IMR-90 (cell line): ENCODE measurements at places on chromosomes 11 and 22. TPM values are rescaled to one million over a fixed set of nuclear protein-coding genes. Genes with fewer than 3 reads are reported as not detected.

Gene DNAJB13
- polyA plus RNA-seq: 0.10 and 0.48 TPM in 2 replicates

Gene HBB
- polyA plus RNA-seq: 0.24 TPM in 1 of 2 replicates, not detected in the other

- no peak for DNase-seq
Measured at GRCh38 chr22:40071720-40072119, 77.0 kb downstream of the FAM83F start.

DNA sequence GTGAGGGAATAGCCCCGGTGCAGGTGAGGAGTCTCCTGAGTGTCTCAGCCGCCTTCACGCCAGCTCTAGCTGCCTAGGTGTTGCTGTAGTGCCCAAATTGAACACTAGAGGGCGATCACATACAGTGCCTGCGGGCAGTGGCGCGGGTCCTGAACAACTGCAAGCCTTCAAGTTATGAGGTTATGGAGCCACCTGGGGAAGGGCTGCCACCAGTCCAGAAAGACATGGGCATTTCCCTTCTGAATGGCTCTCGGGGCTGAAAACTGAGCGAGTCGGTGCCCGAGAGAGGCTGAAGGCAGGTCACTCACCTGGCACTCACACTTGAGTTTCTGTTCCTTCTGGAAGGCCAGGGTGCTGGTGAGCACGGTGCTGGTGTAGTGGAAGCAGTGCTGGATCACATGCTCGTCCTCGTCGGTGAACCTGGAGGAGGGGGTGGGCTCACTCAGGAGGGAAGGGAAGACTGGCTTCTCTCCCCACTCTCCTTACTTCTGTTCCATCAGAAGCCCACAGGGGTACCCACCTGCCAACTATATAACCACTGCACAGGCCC lies 88.4 kb downstream of the PDE2A start:
- peak; percentile 44 for DNase-seq

Gene SLC17A6
- not detected in 2 replicates for polyA plus RNA-seq

DNA sequence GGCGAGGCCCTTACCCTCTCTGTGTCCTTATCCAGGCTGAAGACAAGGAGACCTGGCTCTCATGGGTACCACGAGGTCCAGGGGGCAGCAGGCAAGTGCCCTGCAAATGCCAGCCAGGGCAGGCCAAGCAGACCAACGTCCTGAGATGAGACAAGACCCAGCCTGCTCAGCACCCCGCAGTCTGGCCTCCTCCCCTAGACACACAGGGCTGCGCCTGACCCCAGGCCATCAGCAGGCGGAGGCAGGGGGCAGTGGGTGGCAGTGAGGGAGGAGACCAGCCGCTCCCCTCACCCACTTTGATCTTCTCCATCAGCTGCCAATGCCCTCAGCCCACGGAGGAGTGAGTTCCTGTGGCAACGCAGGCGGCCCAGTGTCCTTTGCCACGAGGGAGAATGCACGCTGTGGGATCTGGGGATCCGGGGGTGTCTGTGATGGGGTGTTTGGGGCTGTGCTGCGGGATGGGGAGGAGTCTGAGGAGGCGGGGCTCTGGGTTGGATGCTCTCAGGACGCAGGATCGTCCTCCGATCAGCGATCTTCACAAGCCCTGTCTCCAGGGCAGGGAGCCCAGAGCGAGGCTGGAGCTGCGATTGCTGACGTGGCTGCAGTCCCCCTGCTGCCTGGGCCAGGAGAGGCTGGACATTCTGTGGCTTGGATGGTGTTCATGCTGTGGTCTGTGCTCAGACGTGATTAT lies 30.5 kb upstream of the PPARA start:
- peak; percentile 74 for DNase-seq

Gene DBX1
- not detected in 2 replicates for polyA plus RNA-seq

DNA sequence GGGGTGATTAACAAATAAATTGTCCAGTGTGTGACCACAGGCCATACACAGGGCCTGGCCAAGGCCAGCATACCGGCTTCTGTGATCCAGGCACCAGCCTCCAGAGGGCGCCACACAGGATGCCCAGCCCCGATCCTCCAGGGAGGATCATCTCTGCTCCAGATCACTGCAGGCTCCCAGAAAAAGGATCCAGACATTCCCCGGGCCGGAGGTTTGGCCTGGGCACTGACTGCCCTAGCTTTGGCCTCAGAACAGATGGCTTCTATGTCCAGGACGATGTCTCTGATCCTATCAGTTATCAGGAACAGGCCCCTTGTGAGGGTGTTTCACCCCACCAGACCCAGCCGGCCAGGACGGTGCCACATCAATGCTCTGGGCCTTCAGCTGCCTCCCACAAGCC lies 74.5 kb upstream of the LMO1 start:
- peak; percentile 12 for DNase-seq

- no peak for DNase-seq
Measured at GRCh38 chr11:72833811-72834493, 19.7 kb downstream of the ATG16L2 start.

GRCh38 chr22:17441326-17441725 lies 72.1 kb downstream of the CECR2 start:
- DNase-seq: no peak

DNA sequence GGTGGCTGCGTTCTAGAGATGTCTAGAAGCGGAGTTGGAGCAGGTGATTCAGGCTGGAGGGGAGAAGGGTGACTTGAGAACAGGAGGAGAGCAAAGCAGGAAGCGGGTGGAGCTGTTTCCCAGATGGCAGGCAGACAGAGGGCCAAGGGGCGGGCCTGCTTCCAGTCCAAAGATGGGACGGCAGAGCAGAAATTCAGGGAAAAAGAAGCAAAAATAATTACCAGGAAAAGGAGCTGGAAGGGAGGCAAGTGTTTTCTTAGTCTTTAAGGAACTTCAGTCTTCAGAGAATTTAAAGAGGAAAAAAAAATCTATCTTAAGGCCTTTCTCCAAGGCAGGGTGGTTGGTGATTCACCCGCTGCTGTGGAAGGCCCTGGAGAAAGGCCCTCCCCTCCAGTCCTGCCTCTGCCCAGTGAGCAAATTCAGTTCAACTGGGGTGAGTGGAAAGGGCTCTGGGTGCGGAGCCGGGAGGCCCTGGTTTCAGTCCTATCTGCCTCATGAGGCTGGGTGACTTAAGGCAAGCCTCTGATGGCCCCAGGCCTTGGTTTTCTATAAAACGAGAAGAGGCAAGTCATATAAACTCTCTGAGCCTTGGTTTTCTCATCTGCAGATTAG lies 4.5 kb upstream of the CREB3L1 start:
- peak; percentile 76 for DNase-seq

DNA sequence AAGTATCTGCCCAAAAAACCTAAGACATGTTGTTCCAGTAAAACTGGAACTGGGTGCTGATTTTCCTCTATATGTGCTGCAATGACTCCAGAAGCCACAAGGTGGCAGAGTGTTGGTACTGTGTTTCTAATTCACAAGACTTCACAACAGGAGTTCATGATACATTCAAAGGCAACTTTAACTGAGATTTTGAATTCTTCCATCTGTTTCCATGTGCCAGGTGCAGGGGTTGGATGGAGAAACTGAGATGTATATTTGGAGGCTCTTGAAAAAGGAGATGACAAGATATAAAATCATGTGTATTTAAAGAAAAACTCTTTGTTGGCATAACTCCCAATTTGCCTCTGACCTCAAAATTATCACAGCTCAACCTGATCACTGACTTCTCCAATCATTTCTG lies 1098.6 kb upstream of the CCDC90B start:
- peak; percentile 34 for DNase-seq

DNA sequence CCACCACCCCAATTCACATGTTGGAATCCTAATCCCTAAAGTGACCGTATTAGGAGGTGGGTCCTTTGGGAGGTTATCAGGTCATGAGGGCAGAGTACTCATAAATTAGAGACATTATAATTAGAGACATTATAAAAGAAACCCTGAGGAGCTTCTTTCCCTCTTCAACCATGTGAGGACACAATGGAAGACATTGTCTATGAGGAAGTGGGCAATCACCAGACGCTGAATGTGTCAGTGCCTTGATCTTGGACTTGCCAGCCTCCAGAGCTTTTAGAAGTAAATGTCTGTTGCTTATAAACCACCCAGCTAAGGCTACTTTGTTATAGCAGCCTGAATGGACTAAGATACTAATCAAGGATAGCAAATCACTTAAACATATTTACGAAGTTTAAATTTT lies 14.8 kb downstream of the GAB2 start:
- no peak for DNase-seq

DNA sequence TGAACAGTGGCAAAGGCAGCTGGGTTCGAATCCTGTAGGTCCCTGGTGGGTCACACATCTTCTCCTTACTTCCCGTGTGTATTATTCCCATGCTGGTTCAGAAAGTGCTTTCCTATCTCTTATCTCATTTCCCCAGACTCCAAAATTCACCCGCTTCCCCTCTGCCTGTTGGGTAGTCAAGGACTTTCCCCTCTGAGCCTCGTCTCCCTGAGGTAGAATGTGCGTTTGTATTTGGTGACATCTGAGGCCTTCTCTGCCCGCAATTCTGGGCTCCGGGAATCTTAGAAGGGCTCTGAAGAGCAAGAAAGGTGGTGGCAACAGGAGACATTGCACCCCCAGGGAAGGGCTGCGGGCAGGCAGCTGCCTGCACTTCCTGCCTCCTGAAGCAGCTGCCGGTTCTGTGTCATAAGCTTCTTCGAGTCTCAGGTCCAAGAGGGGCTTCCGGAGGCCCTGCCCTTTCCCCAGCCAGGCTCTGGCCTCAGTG lies 5.9 kb downstream of the LRRC32 start:
- no peak for DNase-seq

DNA sequence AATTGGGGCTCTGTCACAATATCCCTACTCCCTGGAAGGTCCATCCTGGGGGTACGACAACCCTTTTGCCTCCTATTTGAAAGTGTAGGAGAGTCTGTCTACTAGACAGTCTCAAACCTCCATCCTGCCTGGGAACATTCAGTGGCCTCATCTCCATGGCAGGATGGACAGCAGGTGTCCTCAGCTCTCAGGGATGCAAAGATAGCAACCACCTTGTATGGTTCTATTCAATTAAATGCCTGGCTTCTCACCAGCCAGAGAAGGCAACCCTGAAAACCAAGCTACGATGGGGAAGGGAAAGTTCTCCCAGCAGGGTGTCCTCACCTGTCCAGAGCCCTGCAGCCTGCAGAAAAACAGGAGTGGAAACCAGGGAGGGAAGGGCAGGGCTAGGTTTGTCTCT lies 164.9 kb downstream of the MIAT start:
- DNase-seq: no peak

Gene CCDC116
- polyA plus RNA-seq: 0.27 and 0.34 TPM in 2 replicates

DNA sequence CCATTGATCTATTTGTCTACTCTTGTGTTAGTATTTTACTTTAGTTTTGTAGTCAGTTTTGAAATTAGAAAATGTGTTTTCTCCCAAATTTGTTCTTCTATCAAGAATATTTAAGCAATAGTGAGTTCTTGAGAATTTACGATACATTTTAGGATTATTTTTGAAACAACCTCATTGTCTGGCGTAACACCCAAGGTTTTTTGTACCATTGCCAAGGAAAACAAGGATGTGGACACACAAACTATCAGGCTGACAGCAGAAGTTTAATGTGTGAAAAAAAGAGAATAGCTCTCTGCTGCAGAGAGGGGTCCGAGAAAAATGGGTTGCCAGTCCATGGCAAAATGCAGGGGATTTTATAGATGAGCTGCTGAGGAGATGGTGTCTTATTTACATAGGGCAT lies 865.1 kb upstream of the CNTN5 start:
- DNase-seq: no peak

Gene ALKBH8
- polyA plus RNA-seq: 2.4 and 3.0 TPM in 2 replicates

DNA sequence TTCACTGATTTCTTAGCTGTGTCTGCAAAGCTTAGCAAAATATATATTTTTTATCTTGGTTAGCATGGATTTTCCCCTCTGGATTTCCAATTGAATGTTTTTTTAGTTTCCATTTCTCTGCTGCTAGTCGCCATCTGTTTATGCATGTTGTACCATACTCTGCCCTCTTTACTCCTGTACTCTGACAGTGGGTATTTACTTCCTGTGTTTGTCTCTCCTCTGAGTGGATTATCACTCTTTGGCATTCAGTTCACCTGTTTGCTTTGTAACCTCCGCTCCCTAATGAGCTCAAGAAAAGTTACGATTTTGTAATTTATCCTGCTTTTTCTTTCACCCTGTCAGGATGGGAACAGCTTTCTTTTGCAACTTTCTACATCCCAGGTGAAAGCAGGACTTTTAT lies 59.1 kb downstream of the PDHX start:
- DNase-seq: no peak

Gene LRRN4CL
- 0.84 and 1.1 TPM in 2 replicates for polyA plus RNA-seq

DNA sequence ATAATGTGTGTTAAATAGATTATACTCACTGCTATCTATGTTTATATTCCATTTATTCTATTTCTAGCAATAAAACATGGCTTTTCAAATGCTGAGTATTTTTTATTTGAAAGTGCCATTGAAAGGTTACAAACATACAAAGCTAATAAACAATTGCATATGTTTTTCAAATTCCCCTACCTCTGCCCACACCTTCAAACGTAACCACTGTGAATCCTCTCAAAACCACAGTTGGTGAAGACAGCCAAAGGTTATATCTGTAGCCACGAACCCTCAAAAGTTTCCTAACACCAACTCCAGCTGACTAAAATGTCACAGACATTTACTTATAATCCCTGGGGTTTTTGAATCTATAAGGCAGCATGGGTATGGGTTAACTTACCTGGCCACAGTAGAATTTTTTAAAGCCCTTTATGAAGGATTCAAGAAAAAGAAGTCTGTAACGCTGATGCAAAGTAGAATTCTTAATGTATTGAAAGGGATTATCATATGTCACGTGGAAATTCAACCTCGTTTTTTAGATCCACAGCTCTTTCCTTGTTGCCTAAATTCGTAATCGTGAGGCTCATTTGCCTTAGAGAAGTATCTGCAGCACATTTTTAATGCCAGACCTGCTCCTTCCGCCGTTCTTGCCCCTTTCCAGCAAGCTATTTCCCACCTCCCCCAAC lies 122.5 kb upstream of the ZC3H12C start:
- no peak for DNase-seq

GRCh38 chr11:74577624-74578396 lies 14.6 kb upstream of the POLD3 start:
- DNase-seq: peak; percentile 18

- no peak for DNase-seq
Measured at GRCh38 chr11:13061294-13061990, 52.3 kb downstream of the RASSF10 start.

- peak; percentile 41 for DNase-seq
Measured at GRCh38 chr11:75536786-75537641, 11.3 kb upstream of the GDPD5 start.

DNA sequence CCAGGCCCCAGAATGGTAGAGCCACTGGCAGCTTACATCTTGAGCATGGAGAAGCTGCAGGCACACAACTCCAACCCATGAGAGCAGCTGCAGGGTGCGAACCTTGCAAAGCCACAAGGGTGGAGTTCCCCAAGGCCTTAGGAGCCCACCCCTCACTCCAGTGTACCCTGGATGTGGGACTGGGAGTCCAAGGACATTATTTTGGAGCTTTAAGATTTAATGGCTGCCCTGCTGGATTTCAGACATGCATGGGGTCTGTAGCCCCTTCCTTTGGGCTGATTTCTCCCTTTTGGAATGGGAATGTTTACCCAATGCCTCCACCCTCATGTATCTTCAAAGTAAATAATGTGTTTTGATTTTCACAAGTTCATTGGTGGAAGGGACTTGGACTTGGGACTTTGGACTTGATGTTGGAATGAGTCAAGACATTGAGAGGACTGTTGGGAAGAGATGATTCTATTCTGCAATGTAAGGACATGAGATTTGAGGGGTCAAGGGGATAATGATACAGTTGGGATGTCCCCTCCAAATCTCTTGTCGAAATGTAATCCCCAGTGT lies 1.1 kb upstream of the KRTAP5-7 start:
- DNase-seq: no peak

GRCh38 chr11:77198440-77198849 lies 70.4 kb downstream of the MYO7A start:
- peak; percentile 10 for DNase-seq

Gene SHANK3
- polyA plus RNA-seq: 1.5 and 2.2 TPM in 2 replicates
